ENCODE measurements at places on chromosomes 2 and 18. TPM values are rescaled to one million over a fixed set of nuclear protein-coding genes. Genes with fewer than 3 reads are reported as not detected.

SERPINB12 gene
- not detected for total RNA-seq

RNU2-63P gene
- total RNA-seq = not detected

NCKAP5 gene
- total RNA-seq = 4.3 TPM

ANKRD30B gene
- total RNA-seq = not detected

SMC6 gene
- total RNA-seq = 18.7 TPM

ODC1 gene
- 25.8 TPM for total RNA-seq

CRYGC gene
- total RNA-seq = not detected

SLC19A3 gene
- total RNA-seq = 483 TPM

CCBE1 gene
- 2.6 TPM for total RNA-seq

EPB41L3 gene
- total RNA-seq = 82.1 TPM

TSHZ1 gene
- 10.8 TPM for total RNA-seq

CD207 gene
- not detected for total RNA-seq

RUFY4 gene
- total RNA-seq = 0.85 TPM

FOXI3 gene
- total RNA-seq = not detected

KCNE4 gene
- total RNA-seq = 7.2 TPM

KIF5C gene
- total RNA-seq = 2.0 TPM

RND3 gene
- 115 TPM for total RNA-seq

SERPINB4 gene
- total RNA-seq = not detected

C2orf81 gene
- 0.88 TPM for total RNA-seq

ILKAP gene
- total RNA-seq = 48.0 TPM

GALNT14 gene
- total RNA-seq = 0.66 TPM

TSPYL6 gene
- not detected for total RNA-seq

ZC3H6 gene
- 19.9 TPM for total RNA-seq

PXDN gene
- 101 TPM for total RNA-seq

TMEM200C gene
- total RNA-seq = not detected

XPO1 gene
- 106 TPM for total RNA-seq

PGAP1 gene
- total RNA-seq = 7.1 TPM

RFTN2 gene
- 23.6 TPM for total RNA-seq

SCN2A gene
- total RNA-seq = 0.22 TPM

NIFK gene
- 102 TPM for total RNA-seq

LAMA3 gene
- total RNA-seq = 23.8 TPM

SERPINB10 gene
- not detected for total RNA-seq

RGPD3 gene
- total RNA-seq = 2.4 TPM

HOXD9 gene
- 3.7 TPM for total RNA-seq

NTSR2 gene
- total RNA-seq = not detected

TNFAIP6 gene
- total RNA-seq = 4.2 TPM

FOXD4L1 gene
- 0.17 TPM for total RNA-seq

GALM gene
- total RNA-seq = 47.1 TPM

TMEM37 gene
- 64.1 TPM for total RNA-seq

PAX8 gene
- total RNA-seq = 2.8 TPM

DYNAP gene
- not detected for total RNA-seq

SEPTIN10 gene
- total RNA-seq = 108 TPM

CFAP221 gene
- total RNA-seq = not detected

IL36B gene
- total RNA-seq = not detected

NPHP1 gene
- total RNA-seq = 5.7 TPM

CROCC2 gene
- total RNA-seq = not detected
